ENCODE measurements at places on chromosomes 13 and 19.

- no peak for DNase-seq
These were observed 38.9 kb downstream of the SOX1 start for GRCh38 chr13:112105892-112106291.

DNA sequence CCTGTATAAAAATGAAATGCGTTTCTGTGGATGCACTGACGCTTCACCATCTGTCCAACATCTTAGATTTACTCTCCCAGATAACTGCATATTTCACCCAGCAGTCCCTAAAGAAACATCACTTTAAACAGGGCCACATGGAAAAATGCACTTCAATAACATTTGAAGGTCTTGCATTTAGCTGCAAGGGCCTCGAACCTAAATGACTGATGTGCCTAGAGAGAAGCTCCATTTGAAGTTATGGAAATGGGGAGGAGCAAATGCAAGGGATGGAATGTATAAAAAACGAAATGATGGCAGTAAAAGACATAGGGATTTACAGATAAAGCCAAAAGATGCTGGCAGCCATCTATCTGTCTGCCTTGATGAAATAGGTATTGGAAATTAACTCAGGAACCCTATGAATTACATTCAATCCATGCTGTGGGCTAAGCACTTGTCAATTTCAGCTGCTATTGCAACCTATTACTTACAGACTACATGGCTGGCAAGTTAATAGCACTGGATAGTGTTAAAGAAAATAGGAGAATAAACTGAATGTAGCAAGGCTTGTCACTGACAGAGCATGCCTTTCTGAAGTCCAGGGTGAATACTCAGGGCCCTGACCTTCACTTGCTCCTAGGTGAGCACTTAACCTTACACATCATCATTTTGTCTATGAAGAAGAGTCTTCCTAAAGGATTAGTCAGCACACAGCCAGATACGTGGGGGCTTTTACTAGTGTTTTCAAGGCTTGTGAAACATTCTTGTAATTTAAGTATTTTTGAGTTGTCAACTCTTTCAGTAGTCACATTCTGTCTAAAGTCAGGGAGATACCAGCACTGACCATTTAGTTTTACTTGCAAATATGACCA, 963.4 kb downstream of the PCDH17 start:
- DNase-seq: no peak

GRCh38 chr19:384799-385169, 24.2 kb downstream of the C2CD4C start:
- no peak for DNase-seq

DNA sequence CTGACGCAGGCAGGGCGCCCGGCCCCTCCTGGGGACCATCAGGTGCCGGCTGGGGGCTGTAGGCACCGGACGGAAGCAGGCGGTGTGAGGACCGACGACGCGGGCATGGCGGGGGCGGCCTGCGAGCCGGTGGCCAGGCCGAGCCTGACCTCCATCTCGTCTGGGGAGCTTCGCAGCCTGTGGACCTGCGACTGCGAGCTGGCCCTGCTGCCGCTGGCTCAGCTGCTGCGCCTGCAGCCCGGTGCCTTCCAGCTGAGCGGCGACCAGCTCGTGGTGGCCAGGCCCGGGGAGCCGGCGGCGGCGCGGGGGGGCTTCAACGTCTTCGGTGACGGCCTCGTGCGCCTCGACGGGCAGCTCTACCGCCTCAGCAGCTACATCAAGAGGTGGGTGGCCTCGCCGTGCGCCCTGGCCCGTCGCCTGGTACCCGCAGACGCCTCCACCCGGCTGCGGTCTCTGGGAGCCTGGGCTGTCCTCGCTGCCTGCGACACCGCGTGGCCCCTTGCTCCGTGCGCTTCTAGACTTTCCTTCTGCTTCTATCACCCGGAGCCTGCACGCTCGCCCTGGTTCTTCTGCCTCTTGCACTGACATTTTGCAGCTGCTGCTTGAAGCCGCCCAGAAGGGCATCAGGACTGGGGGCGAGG, 460 bp downstream of the MEDAG start:
- DNase-seq: no peak
